ENCODE measurements at places on chromosomes 4 and X.

- no peak for DNase-seq
Measured at GRCh38 chrX:109954333-109954732, 48.6 kb upstream of the TMEM164 start.

- peak; percentile 84 for DNase-seq
Measured at GRCh38 chr4:38160487-38161207, 200.4 kb downstream of the PTTG2 start.

- DNase-seq, result no peak
Measured at GRCh38 chrX:17488036-17488435, 113.0 kb downstream of the NHS start.

DNA sequence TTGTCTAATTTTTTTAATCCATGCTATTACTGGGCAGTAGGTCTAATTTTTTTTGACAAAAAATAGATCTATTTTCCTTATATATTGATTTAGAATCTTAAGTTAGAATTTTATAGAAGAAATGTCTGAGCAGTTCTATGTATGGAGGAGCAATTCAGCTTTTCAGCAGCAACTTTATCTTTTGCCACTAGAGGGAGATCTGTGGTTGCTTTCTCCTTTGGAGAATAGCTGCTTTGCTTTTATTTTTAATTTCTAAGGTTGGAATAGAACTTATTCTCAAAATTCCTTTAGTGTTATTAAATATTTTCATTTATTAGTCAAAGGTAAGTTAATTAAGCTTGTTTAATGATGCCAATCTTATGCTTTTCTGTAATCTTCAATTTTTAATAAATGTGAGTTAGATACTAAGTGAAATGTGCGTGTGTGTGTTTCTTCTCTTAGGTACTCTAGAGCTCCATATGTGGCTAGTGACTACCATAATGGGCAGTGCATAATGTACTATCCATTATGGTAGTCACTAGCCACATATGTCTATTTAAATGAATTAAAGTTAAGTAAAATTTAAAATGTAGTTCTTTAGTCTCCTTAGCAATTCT lies 29.3 kb downstream of the FAM199X start:
- DNase-seq, result peak; percentile 5

GRCh38 chr4:48127231-48127630 lies 6.8 kb downstream of the TXK start:
- DNase-seq, result no peak

GRCh38 chr4:183607894-183608293 lies 51.1 kb downstream of the RWDD4 start:
- DNase-seq, result no peak

DNA sequence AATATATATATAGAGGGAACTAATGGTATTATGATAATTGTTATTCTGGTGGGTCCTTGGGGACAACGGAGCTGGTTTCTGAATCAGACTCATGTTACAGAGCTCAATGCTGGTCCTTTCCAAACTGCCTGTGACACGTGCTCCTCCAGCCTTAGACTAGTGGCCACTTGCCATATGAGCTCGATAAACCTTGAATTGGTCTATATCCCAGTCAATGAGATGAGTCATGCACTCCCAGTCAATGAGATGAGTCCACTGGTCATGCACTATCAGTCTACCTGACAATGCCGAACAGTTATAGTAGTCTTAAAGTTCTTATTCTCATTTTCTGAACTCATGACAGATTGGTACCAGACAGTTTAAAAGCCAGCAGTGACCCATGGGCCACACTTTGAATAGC lies 325.2 kb downstream of the LDB2 start:
- DNase-seq, result no peak

DNA sequence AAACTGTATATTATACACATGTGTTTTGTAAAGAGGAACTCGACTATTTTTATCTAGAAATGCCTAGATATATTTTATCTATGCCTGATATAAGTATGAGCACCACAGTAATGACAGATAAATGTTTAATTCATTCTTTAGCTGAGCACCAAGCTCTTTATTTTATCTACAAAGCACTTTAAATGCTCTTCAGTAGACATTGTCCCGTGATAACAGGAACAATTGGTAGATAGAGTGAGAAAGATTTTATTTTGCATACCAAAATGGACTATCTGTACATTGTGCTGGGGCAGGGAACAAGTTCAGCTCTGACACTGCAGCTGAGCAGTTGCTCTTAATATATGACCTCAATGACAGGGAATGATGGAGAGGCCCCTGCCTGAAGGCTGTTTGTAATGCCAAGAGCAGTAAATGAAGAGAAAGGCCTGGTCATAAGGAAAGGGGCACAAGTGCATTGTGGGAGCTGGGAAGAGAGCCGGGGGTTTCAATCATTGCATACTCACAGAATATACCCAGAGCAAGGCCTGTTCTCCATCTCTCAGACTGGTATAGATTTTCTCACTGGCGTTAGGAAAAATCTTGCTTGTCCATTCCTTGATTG lies 57.3 kb downstream of the SEPTIN11 start:
- no peak for DNase-seq

DNA sequence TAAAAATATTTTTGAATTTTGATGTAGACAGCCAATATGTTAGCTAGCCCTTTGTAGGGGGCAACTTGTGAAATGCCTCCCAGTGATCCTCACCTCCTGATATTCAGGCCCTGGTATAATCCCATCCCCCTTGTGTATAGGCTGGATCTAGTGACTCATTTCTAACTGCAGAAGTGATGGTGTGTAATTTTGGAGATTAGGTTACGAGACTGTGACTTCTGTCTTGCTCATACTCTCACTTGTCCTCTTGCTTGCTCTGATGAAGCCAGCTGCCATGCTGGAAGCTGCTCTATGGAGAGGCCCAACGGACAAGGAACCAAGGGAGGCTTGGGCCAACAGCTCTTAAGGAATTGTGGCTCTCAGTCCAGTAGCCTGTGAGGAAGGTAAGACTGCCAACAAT lies 61.7 kb downstream of the GPR82 start:
- DNase-seq, result no peak

DNA sequence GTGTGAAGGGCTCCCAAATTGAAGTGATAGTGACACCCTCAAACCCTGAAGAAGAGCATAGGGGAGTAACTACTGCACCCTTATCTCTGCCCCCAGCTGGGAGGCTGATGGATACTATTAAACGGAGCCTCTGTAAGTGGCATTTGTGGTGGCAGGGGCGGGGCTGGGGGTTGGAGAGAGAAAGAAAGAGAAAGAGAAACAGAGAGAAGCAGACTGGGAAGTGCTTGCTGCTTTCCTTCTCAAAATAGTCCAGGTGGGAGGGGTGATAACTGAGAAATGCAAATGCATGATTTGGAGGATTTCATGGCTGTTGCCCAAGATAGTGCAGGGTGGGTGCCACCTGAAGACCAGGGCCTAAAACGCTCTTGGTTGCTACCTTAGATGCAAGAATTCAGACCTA lies 253.5 kb upstream of the GATB start:
- DNase-seq, result no peak

DNA sequence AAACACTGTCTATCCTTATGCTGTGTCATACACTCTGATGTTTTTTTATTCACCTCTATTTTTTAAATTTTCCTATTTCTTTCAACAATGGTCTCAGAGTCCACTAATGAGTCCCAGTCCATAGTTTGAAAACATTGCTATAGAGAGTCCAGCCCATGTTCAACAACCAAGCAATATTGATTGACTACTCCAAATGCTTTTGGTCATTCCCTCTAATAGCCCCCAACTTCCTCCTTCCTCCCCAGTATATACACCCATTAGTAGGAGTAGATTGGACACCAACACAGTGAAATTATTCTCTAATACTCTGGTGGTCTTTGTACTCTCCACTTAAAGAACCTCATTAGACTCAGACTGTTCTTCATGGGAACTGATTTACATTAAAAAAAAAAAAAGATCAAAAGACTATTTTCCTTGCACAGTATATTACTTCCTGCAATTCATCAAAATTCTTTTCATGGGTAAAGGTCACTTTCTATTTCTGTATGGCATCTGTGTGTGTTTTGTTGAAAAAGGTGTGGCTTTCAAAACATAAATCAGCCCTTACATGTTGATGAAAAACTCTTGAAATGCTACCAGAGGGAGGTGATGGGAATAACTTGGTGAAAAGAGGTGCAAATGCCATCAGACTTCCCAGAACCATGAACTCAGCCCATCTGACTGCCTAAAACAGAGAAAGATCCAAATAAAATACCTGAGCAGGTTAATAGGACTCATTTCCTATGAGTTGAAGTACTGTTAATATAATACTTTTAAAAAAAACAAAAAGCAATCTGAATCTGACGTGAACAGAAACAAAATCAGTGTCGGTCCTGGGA lies 250.3 kb upstream of the KLF3 start:
- DNase-seq, result no peak

DNA sequence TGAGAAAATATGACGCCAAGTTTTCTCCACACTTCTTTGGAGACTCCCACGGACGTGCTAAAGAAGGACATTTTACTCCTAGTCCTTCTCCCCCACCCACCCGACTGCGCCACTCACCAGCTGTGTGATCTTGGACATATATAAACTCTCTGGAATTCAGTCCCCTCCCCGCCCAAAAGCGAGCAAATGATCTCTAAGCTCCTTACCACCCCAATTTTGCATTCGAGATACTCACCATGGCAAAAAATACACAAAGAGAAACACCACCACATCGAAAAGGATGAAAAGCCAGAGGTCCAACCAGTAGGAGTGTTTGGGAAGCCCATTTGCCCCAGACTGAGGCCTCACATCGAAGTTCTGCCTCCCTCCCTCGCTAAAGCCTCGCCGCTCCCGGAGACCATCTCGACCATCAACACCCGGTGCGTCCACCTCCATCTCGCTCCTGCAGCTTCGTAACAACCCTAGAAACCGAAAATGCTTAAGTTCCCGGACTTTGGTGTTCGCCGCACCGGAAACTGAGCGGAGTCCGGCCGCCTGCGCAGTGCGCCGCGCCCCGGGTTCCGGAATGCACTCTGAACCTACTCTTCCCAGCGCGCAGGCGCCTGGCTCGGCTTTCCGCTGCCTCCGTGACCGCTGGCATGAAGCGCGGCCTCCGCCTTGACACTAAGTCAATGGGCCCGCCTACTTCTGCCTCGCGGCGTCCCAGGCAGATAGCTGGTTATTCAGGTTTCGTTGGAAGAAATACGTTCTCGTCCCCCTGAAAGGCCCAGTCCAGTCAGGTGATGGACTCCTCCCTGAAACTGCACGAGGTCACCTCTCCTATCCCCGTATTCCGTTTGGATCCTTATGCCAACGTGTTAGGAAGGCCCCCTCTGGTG lies 21.6 kb downstream of the FABP2 start:
- peak; percentile 68 for DNase-seq

DNA sequence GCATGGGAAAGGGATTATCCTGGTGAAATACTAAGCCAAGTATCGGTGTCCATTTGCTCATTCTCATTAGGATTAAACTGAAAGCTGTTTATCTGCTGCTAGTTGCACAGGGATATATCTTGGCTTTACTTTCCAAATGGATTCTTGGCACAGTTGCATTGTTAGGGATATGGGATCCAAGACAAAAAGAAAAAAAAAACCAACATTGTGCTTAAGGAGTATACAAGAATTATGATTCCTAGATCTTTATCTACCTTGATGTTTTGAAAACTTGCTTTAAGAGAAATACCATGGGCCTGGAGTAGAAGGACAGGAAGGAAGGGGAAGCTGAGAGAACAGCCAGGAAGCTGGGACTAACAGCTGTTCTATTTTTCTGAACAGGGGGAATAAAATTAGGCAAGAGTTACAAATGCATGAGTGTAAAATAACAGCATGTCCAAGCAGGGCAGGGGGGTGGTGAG lies 107.6 kb downstream of the ATXN3L start:
- no peak for DNase-seq

DNA sequence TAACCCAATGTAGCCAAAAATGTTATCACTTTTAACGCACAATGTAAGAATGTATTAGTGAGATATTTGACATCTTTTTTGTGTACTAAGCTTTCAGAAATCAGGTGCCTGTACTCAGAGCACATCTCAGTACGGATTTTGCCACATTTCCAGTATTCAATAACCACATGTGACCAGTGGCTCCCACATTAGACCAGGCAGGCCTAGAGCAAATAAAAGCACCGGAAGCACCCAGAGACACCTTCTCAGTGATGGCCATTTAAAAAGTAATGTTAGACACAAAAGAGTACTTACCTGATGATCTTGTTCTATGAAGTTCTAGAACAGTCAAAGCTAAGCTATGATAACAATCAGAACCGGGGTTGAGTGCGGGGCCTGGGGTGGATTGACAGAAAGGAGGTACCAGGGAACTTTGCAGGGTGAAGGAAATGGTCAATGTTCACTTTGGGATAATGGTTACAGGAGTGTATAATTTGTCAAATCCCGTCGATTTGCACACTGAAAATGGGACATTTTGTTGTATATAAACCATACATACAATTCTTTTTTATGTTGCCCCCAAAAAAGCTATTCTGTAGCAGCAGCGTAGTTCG lies 1.2 kb downstream of the CTPS2 start:
- no peak for DNase-seq

DNA sequence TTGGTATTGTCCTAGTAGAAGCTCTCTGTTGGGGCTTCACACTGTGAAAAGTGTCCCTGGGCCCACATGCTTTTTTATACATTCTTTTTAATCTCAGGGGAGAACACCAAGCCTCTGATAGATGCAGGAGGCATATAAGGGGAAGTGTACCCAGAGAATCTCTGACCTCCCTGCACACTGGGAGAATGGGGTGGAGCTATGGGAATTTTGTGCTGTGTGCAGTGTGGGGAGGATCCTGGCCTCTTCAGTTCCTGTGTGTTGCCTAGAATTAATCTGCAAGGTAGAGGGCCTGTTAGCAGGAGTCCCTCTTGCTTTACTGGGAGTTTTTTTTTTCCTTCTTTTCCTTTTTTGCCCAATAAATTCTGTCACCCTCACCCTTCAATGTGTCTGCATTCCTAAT lies 49.2 kb upstream of the SPIN4 start:
- no peak for DNase-seq

DNA sequence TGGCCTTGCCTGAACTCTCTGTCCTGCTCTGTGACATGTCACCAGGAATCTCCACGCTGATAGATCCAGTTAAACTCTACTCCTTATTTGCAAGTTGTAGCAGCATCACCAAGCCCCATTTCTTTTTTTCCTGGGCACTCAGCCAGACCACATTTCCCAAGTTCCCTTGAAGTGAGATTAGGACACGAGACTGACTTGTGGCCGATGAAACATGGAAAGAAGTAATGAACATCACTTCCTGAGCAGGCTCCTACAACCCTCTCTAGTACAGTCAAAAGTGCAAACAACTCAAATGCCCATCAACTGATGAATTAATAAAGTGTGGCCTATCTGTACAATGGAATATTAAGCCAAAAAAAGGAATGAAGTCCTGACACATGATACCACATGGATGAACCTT lies 74.6 kb downstream of the MAP3K15 start:
- peak; percentile 3 for DNase-seq

- DNase-seq, result no peak
Measured at GRCh38 chrX:39691724-39692123, 406.0 kb downstream of the BCOR start.

GRCh38 chrX:39328661-39329060 lies 527.4 kb downstream of the MID1IP1 start:
- DNase-seq, result no peak

- DNase-seq, result peak; percentile 65
Measured at GRCh38 chr4:83074086-83074704, 39.2 kb downstream of the COPS4 start.

All from HFF-Myc (cell line).